Stimulated activated CD8-positive, alpha-beta memory T cell treated with anti-CD3 and anti-CD28 coated beads, Interleukin-7, amount 100 ng/mL, for 24 hours (primary cell): ENCODE measurements at places on chromosomes 7 and 10.

DNA sequence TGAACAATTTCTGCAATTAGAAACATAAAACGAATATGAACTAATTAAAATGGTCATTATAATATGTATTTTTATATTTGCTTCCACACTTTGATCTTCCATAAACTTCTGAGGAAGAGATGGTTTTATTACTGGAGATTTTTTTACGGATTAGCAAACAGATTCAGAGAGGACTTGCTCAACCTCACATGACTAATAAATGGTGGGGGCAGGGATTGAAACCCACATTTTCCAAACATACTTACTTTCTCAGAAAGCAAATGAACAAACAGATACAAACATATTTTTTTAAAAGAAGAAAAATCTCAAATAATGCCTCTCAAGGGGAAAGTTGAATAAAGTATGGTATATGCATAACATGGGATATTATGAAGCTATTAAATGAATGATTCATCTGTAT is 18.3 kb downstream of the ANKMY2 start:
- DNase-seq, result no peak

DNA sequence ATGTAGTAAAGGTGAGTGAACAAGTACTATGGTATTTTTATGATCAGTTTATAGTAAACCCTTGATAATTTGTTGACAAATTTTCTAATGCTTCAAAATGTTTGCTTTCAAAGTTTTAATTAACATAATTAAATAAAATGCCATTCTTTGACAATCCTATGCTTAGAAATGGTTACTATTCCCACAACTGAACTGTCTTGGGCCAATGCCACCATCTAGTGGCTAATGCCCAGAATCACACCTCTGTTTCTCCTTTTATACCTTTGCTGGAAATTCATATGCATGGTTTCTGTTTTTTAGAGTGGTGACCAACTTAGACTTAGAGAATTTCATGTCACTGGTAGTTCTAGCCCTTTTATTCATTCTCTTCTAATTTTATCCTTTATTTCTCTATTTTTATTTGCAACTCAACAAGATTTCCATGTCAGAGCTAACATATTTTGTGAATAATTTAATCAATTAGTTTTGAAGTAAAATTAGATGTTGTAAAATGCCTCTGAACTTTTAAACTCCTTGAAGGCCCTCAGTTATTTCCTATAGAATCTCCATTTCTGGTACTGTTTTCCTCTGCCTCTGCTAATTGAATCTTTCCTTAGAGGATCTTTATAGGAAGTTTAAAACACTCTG is 31.1 kb downstream of the PCGF5 start:
- DNase-seq, result no peak

- DNase-seq, result no peak
Measured at GRCh38 chr10:49605939-49606509, 4.1 kb upstream of the SLC18A3 start.

GRCh38 chr7:155794196-155794595 is 18.1 kb downstream of the SHH start:
- DNase-seq, result no peak

DNA sequence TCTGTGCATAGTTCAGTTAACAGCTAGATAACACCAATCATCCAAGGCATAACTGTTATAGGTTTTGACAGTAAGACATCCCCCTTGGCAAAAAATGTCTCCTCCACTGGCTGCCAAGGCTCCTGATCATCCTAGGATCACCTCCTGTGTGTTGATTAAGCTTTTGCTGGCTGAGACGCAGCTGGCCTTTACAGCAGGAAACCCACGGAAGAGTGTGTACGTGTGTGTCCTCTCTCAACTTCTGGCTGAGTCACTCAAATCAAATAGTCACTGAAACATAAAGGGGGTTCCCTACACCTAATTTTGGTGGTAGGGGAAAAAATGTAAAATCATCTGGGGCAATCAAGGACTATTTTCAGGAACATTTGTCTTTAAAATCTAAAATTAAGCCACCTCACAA is 208.8 kb downstream of the CTNNA3 start:
- DNase-seq, result no peak

DNA sequence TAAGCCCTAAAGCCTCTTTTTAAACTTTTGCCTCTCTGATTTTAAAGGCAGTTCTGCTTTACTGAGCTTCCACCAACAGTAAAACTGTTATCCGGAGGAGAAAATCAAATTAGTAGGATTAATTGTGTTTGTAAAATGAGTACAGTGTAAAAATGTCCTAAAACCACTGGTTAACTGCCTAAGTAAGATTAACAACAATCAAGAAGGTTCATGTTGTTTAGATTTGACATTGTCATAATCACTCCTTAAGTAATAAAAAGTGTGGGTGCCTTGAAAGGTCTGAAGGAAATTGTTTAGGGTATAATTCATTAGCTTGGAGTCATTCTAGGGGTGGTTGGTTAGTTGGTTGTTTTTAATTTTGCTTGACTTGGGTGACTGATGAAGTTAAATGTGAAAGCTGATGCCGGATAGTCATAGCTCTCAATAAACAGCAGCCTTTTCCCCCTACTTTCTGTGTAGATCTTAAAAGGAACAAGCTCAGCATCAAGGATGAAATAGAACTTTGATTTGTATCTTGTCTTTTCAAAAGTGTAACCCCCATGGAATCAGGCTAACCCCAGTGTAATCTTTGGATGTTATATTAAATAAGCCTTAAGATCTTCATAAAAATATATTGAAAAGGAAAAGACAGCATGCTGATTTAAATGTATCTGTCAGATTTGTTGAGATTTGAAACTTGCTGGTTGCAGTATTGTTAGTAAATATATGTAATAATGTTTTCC is 148.3 kb downstream of the ARID5B start:
- DNase-seq, result no peak

DNA sequence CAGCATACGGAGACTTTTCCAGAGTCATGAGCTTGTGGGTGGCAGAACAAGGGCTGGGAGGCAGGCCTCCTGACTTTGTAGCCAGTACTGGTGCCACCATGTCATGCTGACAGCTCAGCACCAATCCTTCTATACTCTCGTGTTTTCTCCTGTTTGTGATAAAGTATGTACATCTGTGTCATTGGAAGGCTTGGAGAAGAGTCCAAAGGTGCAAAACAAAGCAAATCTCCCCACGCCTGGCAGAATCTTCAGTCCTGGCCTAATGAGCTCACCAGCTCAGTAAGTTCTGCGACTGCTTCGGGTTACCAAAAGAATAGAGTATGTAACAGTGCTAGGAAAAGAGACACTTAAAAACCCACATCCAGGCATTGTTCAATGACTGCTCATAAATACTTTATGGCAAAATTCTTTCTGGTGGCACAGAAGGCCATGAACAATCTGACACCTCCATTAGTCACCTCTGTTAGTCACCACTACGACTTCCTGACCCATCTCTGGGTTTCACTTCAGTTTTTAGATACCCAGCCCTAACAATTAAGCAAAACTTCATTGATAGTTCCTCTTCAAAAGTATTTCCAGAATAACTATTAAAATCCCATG is 24.5 kb downstream of the STEAP1 start:
- no peak for DNase-seq

DNA sequence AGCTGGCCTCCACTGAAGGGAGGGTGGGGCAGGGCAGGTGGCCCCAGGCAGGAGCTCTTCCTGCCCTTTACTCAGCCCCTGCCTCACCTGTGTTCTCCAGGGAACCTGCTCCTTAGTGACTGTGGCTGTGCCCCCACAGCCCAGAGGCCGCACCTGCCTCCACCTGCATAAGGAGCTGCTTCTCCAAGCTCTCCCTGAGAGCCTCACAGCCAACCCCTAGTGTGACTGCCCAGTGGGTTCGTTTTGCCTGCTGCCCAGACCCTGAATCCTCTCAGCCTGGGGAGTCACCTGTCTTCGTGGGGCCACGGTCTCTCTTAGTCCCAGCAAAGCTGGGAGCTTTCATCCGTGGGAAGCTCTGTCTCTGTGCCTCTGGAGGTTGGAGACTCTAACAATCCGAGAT is 94.4 kb downstream of the GLRX3 start:
- no peak for DNase-seq

GRCh38 chr7:134209322-134210015 is 82.3 kb downstream of the LRGUK start:
- DNase-seq, result no peak
